ENCODE measurements at places on chromosomes 2 and 18.

DNA sequence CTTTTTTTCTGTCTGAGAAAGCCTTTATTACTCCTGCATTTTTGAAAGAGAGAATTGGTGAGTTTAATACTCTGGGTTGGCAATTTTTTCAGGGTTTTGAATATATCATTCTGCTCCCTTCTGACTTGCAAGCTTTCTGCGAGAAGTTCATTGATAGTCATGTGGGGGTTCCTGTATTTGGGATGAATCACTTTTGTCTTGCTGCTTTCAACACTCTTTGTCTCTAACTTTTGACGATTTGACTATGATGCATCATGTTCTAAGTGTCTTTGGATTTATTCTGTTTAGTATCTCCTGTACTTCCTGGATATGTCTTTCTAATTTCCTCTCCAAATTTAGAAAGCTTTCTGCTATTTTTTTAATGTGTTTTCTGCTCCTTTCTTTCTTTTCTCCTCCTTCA is 41.0 kb upstream of the SLC9A2 start:
- no peak for DNase-seq

GRCh38 chr2:129611471-129611870 is 368.0 kb upstream of the RAB6C start:
- DNase-seq = no peak

GRCh38 chr2:161952783-161953191 is 121.2 kb downstream of the DPP4 start:
- DNase-seq = no peak

- DNase-seq = no peak
Measured at GRCh38 chr2:109523121-109523520, 90.6 kb downstream of the SEPTIN10 start.

DNA sequence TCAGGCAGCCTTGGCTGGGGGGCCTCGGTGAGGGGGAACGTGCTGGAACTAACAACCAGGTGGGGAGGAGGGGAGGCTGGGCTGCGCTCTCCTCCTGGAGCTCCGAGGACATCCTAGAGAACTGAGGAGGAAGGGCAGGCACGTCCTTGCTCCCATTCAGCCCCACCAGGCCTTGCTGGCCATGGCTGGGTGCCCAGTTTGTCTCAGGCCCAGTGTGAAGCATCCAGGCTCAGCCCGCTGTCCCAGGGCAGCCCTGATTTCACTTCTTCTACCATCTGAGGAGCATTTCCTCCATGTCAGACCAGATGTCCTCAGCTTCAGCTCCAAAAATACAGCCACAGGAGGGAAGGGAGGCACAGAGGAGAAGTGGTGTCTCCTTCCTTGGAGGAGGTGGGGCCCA is 125.4 kb downstream of the CELF4 start:
- no peak for DNase-seq

- no peak for DNase-seq
Measured at GRCh38 chr2:189579585-189580186, 900 bp downstream of the SLC40A1 start.

DNA sequence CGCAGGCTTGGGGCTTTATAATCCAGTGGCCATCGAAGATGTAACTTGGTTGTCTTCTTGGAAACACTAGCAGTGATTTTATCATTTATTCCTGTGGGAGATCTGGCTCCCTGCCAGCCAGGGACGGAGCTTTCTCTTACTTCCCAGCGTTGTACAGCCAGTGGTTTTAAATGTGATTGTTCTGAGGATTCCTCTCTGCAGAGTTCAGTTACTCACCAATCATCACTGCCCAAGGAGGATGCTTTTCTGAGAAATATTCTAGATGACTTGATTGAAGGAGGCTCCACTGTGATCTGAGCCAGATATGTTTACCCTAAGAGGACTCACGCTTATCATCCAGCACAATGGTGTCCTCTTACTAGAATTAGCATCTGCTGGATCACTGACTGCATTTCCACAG is 744.3 kb downstream of the RNF144A start:
- DNase-seq = no peak

- no peak for DNase-seq
Measured at GRCh38 chr2:18610651-18611050, 21.3 kb upstream of the NT5C1B start.

DNA sequence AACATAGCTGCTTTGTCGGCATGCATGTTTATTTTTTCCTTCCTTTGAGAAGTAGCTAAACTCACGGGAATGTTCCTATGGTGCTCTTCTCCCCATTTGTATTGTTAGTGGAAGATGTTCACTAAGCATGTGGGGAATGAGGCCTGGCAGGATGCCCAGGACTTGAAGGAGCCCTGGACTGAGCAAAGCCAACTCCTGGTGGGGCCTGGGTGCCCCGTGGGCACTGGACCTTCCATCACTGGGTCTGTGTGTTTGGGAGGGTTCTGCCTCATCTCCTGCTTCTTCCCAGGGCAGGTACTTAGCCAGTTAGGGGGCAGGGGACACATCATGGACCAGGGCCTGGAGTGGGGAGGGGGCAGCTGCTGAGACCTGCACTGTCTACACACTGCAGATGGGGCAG is 49.3 kb downstream of the ACAA2 start:
- no peak for DNase-seq

- no peak for DNase-seq
Measured at GRCh38 chr2:3180082-3180908, 197.3 kb downstream of the EIPR1 start.

DNA sequence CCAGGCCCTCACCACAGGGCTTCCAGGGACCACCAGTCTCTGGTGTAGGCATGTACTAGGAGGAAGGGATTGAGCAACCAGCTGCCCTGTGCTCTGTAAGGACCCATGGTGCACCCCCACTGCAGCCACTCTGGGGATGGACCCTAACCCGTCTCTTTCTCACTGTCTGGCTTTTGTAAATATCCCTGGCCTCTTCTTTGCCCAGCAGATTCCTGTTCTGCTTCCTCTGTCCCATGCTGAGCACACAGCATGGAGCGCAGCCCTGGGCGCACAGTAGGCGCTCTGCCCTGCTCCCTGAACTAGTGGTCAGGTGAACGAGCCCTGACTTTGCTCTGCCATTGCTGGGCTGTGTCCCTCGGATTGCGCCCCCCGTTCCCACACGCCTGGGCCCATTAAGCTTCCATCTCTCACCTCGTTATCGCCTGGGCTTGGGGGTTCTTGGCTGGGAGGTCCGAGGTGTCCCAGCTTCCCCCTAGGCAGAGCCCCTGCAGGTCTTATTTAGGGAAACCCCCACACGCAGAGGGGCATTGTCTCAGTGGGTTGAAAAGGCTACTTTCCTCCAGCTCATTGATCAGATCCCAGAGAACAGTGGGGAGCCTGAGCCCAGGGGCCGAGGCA is 162.1 kb downstream of the MYCN start:
- no peak for DNase-seq

DNA sequence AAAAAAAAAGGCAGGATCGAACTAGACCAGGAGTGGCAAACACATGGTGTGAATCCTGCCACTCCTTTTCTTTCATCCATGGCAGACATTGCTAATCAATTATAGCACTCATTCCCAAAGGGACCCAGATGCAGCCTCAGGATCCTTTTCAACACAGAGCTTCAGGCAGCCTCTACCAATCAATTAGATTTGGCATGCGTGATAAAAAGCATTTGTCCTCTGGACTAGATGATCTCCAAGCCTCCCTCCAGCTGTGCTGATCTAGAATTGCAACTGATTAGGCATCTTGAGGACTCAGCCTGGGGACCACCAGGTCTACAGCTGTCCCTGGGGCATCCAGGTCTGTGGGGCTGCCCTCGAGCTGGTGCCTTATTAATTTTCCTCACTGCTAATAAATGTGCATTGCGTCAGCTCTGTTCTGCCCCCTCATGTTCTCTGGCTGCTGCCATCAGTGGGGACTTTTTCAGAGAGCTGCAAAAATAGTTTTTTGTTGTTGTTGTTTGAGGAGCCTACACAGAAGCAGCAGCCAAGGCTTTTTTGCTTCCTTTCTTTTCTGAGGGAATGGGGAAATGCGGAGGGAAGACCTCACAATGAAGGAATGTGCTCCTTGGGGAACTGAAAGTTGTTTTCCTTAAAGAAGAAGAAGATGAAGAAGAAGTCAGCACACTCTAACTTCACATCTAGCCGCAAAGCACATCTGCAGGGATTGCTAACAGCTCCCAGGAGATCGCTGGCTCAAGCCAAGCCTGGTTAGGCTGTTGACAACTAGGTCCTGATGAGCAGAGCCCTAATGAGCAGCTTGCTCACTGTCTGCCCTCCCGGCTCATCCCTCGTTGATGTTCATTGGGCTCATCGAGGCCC is 8.8 kb upstream of the ATOH8 start:
- no peak for DNase-seq

- DNase-seq = no peak
Measured at GRCh38 chr18:50896093-50896492, 17.2 kb downstream of the ME2 start.

DNA sequence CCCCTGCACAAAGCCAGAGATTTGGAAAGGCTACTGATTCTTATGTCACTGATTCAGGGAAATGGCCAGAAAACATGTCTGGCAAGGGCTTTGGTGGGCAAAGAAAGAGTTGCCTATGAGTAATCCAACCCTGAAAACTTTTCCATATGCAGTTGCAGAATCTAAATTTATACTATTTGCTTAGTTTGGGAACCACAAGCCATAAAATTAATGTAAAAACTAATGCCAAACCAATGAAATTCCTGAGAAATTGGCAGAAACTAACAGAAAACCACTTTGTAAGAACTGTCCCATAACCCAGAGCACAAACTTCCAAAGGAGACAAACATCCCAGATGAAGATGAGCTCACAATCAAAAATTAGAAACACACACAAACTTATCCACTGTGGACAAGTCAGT is 48.8 kb downstream of the TCF4 start:
- DNase-seq = no peak

DNA sequence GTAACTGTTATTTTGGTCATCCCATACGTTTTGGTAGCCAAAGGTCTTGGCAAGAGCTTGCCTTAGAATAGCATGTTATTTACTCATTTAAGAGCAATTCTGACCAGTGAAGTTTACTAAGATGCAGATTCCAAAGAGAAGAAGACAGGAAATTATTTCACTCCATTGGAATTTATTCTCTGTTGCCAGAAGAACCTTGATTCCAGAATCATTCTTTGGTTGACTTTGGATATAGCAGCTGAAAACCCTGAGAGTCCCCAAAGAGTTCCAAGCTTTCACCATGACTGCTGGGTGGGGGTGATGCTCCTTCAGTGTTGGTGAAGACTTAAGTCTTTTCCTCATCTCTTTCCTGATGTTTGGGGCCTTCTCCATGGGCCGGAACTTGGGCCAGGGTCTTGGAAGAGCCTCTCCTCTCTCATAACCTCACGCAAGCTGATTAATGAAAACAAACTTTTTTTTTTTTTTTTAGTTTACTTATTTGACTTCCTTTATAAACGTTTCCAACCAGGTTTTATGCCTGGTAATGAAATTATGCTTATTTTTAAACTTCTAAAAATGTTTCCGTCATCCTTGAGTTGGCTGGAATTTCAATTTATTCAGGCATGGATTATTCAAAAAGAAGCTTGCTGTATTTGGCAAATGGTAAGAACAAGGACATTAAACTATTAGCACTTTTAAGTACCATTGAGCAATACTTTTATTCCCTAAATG is 192.0 kb downstream of the MTX2 start:
- no peak for DNase-seq

DNA sequence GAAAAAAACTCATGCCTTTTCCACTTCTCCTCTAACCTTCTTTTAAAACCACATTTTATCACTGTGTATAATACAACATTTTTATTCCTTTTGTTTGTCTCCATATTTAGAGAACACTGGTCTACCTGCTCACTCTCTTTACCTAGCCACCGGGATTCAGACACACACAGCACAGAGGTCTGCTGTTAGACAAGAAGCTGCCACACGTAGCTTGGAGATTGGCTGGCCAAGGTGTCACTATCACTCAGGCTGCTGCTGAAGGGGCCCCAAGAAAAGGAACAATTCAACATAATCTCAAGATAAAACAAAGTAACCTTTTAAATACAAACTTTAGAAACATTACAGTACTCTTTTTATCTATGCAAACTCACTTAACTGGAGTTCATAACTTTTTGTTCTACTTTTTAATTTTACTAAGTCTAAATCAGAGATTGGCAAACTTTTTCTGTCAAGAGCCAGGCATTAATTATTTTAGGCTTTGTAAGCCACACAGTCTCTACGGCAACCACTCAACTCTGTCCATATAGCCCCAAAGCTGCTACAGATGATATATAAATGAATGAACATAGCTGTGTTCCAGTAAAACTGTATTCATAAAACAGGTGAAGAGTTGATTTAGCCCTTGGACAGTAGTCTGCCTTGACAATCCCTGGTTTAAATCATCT is 25.8 kb downstream of the FEZ2 start:
- no peak for DNase-seq

GRCh38 chr2:134268265-134268664 is 14.4 kb downstream of the MGAT5 start:
- no peak for DNase-seq

DNA sequence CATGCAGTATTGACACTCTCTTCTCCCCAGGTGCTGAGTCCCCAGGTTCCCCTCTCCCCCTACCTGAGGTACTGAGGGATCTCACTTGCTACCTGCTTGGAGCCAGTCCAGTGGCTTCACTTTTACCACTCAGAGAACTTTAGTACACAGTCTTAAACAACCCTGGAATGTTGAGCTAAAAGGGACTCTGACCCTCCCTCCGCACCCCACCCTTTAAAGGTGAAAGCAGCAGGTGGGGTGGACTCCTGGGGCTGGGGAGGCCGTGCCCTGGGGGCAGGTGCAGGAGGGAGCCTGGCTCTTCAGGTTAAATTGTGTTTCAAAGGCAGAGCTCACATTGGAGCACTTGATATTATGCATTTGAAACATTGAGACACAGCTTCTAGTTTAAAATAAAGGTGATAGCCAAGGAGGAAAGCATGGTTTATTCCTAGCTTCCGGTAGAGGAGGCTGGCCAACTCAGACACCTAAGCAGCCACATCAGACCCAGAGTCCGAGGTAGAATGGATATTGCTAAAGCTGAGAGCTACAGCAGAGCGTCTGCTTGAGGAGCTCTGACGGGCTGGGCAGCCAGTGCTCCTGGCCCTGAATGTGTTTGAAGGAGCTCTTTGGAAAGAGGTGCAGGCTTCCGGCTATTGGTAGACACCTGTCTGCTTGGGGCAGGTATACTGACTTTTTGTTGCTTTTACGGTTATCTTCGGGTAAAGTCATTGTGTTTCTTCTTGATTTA is 196.4 kb downstream of the AGAP1 start:
- no peak for DNase-seq

- DNase-seq = no peak
Measured at GRCh38 chr2:242051463-242051862, 181.9 kb downstream of the RTP5 start.

DNA sequence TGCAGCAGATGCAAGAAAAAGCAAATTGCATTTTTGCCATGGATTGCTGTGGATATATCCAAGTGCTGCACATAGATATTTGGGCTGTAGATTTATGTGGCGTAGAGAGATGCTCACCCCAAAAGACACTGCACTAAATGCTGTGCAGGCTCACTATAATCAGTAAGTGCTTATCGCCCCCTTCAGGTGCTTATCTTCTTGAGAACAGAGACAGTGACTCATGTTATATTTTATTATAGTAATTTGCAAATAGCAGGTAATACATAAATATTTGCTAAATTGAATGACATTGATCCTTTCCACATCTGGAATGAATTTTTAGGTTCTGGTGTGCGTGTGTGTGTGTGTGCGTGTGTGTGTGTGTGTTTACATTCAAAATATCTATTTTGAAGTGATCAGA is 36.8 kb upstream of the PLEKHM3 start:
- DNase-seq = peak; percentile 21

GRCh38 chr2:210620456-210620855 is 64.1 kb downstream of the CPS1 start:
- DNase-seq = no peak

GRCh38 chr2:75146606-75147332 is 52.6 kb downstream of the TACR1 start:
- DNase-seq = no peak

GRCh38 chr2:46065152-46065551 is 232.1 kb upstream of the EPAS1 start:
- no peak for DNase-seq
